ENCODE measurements at places on chromosomes 12 and 14. TPM values are rescaled to one million over a fixed set of nuclear protein-coding genes. Genes with fewer than 3 reads are reported as not detected.
A peak's percentile ranks its signal among the peaks of the same experiment; 100 is the strongest.

CLEC2D gene
- total RNA-seq = 2.2 TPM

DNA sequence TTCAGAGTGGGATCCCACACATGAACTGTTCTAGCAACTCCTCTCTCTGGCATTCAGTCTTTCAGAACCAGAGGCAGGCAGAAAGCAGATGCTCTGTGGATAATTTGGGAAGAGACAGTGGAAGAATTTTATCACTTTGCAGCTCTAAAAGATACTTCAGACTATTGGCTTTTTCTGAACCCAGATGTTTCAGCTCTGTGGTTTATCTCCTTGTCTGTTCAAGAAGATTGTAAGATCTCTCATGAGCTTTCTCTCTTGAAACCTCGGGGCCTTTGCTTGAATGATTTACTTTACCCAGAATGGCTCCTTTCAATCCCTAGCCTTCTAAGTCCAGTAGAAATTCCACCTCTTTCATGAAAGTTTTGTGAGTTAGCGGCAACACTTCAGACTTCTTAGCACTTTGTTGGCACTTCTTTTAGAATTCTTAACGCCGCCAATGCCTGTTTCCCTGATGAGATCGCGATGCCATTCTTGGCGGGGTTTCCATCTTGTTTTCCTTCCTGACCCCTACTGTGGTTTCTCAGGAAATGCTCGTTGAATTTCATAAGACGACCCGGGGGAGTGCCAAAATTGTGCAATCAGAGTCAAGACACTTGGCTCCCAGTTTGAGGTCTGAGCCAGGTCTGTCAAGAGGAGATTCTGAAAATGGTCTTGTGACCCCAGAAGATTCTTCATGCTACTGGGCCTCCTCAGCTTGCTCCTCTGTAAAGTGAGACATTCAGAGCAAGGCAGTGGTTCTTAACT, 107.0 kb upstream of the PRICKLE1 start:
- DNase-seq = peak; percentile 40

MEG3 gene
- 14.3 TPM for total RNA-seq

C14orf39 gene
- total RNA-seq = not detected

DNA sequence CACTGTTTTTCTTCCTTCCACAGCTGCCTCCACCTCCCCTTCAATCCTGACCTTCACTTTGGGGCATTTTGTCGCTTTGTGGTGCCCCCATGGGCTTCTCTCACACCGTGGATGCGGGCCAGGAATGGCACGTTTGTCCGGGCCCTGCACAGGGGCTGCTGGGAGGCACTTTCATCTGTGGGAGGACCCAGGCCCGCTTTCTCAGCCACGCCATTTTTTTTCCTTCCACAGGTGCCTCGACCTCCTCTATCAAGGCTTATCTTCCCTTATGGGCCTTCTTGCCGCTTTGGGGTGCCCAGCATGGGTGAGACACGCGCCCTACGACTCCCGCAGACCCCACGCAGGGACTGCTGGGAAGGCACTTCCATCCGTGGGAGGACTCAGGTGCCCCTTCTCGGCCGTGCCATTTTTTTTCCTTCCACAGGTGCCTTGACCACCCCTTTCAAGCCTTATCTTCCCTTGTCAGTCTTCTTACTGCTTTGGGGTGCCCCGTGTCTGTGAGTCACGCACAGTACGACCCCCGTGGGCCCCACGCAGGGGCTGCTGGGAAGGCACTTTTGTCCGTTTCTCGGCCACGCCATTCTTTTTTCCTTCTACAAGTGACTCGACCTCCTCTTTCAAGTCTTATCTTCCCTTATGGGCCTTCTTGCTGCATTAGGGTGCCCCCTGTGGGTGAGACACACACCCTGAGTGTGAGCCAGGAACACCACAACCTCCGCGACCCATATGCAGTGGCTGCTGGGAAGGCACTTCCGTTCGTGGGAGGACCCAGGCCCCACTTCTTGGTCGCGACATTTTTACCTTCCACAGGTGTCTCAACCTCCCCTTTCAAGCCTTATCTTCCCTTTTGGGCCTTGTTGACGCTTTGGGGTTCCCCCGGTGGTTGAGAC, 270.7 kb downstream of the ALG10 start:
- DNase-seq = no peak

GRCh38 chr12:46702581-46703344, 123.0 kb downstream of the SLC38A4 start:
- no peak for DNase-seq

DNA sequence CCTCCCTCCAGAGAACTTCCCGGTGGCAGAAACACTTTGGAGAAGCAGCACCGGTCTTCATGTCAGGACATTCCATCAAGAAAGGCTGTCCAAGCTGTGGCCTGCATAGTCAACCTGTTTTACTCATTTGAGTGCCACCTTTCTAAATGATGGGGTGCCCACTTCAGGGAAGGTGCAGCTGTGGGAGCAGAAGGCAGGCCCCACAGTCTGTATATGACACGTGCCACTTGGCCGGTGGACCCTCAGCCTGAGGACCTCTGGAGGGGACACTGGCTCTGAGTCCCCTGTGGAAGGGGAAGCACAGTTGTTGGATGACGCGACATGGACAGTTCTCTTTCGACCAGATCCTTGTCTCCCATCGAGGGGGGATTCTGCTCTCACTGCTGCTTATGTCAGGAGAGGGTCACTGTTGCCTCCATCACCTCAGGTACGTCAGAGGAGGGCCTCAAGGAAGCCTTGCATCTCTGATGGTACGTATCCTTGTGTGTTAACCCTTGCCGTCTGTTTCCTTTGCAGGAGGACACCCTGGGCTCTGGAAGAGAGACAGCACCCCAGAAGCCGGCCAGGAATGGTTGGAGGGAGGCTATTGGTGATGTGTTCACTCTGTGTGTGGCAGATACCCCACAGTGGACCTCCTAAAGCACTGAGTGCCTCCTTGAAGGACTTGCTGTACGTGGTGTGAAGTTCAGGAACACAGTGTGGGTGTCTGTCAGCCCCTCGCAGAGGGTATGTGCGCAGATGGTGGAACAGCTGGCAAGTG, 132.1 kb upstream of the RTL1 start:
- DNase-seq = no peak

DNA sequence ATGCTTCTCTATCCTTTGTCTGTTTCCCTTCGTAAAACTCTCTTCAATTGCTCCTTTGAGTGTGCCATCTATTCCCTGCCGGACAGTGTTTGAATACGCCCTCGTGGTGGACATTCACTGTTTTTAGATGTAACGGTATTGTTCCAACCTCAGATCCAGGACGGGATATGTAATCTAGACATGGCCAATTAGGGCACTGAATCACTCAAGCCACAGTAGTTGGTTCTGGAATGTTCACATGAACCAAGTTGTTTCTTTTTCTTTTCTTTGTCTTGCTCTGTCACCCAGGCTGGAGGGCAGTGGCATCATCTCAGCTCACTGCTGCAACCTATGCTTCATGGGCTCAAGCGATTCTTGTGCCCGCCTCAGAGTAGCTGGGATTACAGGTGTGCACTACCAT, 204.2 kb upstream of the PLXNC1 start:
- peak; percentile 48 for DNase-seq

Data from renal cortical epithelial cell (primary cell).